ENCODE measurements at places on chromosomes 2 and 18. TPM values are rescaled to one million over a fixed set of nuclear protein-coding genes. Genes with fewer than 3 reads are reported as not detected.

DNA sequence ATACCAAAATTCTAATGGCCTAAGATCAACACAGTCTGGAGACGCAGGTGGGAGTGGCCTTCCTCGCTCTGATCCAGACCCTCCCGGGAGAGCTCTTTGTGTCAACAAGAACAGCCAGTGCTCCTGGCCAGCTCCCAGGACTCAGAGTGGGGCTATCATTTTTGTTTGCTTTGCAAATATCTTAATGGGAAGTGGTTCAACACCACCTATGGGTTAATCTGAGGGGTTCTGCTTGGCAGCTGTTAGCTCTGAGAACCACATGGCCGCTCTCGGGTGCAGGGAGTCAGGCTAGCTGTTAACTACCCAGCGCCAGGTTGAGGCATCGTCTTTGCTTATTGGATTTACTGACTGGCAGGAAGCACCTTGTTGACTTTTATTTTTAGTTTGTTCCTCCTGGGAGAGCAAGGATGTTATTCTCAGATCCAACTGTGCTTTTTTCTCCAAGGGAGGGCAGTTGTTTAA, 184.8 kb upstream of the SP5 start:
- no peak for DNase-seq

DNA sequence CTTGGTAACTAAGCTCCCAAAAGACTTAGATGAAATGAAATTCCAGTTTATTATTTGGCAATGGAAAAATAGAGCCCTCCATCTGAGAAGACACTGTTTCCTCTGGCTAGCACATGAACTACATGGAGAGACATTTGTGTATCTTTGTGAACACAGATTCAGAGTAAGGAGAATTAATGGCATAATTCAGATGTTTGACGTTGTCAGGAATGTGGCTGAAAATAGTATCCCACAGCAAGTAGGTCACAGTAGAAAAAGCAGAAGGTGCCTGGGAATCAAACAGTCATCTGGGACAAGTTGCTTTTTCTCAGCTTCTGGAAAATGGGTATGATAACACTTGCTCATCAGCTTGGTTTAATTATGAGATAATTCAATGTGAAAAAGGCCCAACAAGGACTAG, 288.6 kb downstream of the PTPRM start:
- no peak for DNase-seq

DNA sequence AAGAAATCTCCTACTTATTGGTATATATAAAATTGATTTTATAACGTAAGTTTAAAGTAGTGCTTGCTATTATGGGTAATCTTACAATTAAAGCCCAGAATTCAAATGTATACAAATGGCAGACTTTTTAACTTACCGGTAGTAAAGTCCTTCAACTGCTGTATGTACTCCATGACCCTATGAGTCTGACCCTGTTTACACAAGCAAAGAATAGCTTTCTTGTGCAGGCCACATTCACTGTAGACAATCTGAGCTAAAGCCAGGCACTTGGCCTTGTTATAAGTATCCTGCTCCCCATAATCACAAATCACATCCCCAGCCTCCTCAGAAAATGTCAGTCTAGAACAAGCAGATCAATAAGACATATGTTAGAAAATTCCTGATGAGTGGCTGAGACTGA, 51.7 kb downstream of the CLHC1 start:
- no peak for DNase-seq

Gene RESP18
- total RNA-seq = not detected

DNA sequence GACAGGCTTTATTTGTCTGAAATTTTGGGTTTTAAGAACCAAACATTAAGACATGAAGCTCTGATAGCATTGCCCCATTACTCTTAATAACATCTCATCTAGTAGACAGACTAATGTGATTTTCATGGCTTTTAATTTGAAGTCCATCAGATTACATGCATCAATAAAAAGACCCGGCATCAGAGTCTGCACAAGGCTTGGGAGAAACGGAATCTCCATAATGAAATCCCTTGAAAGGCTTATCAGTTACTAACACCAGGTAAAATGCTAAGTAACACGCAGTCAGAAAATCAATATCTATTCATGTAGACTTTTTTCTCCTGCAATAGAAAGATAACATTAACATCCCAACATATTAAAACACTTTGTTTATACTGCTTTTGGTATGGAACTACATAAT, 1485.2 kb upstream of the DDX18 start:
- DNase-seq = no peak

- DNase-seq = no peak
Observed at GRCh38 chr2:10572701-10573100, 117.1 kb downstream of the NOL10 start.

Gene GATA6
- total RNA-seq = 1.8 TPM

Gene RAB27B
- 28.5 TPM for total RNA-seq

- no peak for DNase-seq
Observed at GRCh38 chr2:235527806-235528469, 34.1 kb downstream of the AGAP1 start.

Gene FAM124B
- not detected for total RNA-seq

- DNase-seq = no peak
Observed at GRCh38 chr18:70135604-70136003, 69.9 kb downstream of the RTTN start.

GRCh38 chr18:78501251-78501650, 478.4 kb upstream of the SALL3 start:
- no peak for DNase-seq

Gene VWA3B
- total RNA-seq = not detected

DNA sequence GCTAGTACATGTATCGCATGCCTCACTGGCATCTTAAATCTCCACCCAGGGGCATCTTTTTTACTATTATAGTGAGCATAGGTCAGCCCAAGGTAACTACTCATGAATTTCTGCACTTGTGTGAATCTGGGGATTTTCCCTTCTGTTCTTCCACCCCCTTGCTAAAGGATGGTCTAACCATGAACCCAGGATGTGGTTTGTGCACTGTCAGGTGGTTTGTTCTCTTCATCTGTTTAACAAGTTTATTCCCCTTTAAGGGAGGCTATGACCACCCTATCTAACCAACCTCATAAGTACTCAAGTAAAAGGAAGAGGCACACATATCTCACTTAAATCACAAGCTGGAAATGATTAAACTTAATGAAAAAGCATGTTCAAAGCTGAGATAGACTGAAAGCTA, 243.0 kb downstream of the RPRM start:
- DNase-seq = no peak

- no peak for DNase-seq
Observed at GRCh38 chr2:69740502-69740951, 1.4 kb upstream of the ANXA4 start.

DNA sequence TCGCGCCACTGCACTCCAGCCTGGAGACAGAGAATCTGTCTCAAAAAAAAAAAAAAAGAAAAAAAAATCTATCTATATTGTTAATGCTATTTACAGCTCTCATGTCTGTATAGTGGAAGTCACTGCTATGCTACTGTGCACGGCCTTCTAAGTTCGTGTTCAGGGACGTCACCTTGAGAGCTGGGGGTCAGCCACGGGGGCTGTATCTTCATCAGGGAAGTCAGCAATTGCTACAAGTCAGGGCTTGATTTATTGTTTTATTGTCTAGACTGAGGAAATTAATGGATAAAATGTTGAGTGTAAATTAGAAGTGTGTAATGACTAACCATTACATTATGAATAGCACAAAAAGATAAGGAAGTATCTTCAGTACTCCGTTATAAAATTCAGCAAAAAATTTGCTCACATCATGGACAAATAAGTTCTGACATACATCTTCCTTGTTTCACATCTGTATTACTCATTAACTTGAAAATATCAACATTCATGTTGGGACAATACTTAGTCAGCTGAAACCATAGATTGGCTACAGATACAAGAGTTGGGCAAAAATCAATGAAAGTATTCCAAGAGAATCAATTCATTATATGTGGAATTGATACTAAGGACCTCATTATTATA, 136.6 kb upstream of the SEC11C start:
- DNase-seq = no peak

Gene PFN4
- total RNA-seq = 1.6 TPM

All from NCI-H460 (cell line).